ENCODE measurements at places on chromosomes 7 and 10.

GRCh38 chr10:127920306-127921074 lies 13.6 kb downstream of the PTPRE start:
- DNase-seq = no peak

- DNase-seq = no peak
These were observed 59.7 kb downstream of the NRF1 start for GRCh38 chr7:129671266-129671665.

DNA sequence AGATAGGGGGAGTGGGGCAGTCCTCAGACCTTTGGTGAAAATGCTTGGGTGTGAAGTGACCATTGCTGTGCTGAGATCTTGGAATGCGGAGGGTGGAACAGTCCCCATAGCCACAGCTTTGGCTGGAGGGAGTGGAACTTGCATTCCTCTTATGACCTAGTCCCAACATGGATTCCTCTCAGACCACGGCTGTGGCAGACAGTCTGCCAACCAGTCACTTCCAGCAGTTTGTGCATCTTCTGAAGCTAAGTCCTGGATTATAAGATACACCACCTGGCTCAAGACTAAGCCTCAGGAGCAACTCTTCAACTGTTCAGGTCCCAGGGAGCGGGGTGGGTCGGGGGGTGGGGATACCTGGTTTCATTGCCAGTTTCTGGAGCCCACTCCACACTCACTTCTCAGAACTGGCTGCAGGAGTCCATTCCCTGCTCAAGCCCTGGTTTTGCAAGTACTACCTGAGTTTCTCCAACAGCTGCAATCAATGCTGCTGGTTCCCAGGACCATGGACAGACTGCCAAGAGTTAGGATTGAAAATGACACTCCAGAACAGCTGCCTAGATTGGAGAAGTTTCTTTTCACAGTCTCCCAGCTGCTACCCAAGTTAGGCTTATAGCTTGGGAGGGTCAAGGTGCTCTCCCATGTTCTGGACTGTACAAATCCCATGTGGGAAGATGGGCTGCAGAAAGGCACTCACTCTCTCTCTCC lies 29.1 kb upstream of the DGKB start:
- no peak for DNase-seq

GRCh38 chr10:1735562-1735961 lies 1.8 kb downstream of the ADARB2 start:
- no peak for DNase-seq

DNA sequence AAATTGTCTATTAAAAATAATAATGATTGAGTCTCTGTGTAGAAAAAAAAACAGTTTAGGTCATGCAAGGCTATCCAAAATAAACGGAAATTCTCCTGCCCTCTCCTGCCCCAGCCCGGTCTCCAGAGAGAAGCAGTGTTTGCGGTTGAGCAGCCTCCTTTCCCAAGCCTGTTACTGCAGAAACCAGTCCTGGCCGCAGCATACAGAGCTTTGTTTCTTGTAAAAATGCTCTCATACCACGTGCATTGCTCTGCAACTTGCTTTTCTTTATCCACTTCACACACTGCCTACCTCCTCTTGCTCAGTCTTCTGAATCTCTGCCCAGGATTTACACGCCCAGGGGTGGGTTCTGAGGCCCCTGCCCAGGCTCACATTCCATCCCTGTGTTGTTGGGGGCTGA lies 34.4 kb upstream of the CUL1 start:
- no peak for DNase-seq

- DNase-seq = no peak
These were observed 88.0 kb downstream of the TMEM178B start for GRCh38 chr7:141161550-141162535.

- no peak for DNase-seq
These were observed 162.9 kb downstream of the GRK5 start for GRCh38 chr10:119370111-119370741.

DNA sequence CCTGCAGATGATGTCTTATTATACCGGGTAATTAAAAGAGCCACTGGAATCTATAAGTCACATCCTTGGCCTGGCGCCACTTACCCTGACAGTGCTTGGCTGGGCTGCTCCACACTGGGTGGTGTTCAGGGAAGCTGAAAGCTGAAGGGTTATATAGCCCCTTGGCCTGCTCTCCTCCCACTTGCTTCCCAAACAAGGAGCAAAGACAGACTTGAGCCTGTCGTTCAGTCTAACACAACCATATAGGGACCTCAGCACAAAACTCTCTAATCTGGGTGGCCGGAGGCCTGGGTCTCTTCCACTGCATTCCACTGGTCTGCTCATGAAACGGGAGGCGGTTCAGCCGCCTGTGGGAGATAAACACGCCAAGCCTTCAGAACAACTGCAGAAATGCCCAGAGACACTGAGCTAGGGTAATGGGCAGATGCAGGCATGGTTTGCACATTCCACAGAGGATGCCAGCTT lies at the start of gene ACTA2:
Gene ACTA2 (minus strand): TSS at position 127 of the 465 bp plus-strand sequence. CDS start 3,843 bp downstream, outside the sequence.
- no peak for DNase-seq

GRCh38 chr7:17802056-17802455 lies 138.2 kb downstream of the SNX13 start:
- no peak for DNase-seq

GRCh38 chr7:79090543-79090942 lies 362.9 kb downstream of the MAGI2 start:
- DNase-seq = no peak

DNA sequence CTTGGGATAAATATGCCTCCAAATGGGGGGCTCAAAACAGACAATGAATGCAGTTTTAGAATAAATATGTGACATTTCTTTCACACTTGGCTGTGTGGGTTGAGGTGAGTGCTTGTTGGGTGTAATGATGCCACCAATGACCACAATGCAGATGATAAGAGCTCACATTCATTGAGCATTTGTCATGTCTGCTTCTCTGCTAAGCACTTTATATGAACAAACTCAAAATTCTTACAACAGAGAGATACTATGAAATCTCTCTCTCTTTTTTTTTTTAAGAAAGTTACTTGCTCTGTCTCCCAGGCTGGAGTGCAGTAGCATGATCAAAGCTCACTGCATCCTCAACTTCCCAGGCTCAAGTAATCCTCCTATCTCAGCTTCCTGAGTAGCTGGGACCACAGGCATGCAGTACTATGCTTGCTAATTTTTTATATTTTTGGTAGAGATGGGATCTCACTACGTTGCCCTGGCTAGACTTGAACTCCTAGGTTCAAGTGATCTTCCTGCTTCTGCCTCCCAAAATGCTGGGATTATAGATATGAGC lies 185.4 kb downstream of the JCAD start:
- DNase-seq = no peak

DNA sequence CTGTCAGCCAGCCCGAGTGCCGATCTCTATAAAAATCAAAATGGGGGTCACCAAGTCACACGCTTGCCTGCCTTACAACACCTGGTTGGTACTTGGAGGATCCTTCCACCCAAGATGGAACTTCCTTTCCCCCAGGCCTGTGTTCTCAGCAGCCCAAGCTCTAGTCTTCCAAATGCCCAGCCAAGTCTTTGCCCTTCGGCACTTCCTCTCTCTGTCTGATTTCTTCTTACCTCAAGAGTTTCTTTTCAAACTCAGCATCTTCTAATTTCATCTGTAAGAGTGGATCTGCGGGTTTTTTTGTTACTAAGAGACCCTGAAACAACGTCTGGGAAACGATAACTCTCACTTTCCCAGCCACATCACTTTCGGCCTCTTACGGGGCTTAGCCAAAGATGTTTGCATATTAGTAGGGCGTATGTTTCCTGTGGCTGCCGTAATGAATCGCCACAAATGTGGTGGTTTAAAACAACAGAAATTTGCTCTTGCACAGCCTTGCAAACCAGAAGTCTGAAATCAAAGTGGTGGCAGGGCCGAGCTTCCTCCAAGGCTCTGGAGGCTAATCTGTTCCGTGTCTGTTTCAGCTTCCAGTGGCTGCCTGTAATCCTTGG lies 219.9 kb downstream of the TCF7L2 start:
- no peak for DNase-seq

- DNase-seq = no peak
These were observed 449.4 kb downstream of the PTPRN2 start for GRCh38 chr7:158138329-158138597.

DNA sequence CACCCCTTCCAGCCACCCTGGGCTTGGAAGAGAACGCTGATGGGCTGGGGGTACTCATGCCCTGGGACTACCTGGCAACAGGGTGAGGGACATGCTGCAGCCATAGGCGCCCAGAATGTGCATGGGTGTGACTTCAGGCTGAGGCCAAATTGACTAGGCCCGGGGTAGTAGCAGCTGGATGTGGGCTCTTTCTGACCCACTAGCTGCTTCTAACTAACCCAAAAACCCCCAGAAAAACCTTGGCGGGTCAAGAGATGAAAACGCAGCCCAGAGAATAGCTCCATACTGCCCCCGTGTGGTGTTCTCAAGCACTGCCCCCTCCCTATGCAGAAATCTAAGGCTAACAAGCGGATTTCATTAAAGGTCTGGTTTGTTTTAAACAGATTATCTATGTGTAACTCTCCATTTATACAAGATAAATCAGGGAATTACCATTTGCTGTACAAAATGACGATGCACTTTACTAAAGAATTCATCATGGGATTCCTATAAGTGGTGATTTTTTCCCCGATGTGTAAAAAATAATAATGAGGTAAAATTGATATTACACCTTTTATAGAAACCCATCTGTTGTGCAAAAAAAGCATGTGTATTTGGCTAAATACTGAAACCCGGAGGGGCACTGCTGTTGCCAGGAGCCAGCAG lies 4.2 kb downstream of the SMARCD3 start:
- DNase-seq = no peak

DNA sequence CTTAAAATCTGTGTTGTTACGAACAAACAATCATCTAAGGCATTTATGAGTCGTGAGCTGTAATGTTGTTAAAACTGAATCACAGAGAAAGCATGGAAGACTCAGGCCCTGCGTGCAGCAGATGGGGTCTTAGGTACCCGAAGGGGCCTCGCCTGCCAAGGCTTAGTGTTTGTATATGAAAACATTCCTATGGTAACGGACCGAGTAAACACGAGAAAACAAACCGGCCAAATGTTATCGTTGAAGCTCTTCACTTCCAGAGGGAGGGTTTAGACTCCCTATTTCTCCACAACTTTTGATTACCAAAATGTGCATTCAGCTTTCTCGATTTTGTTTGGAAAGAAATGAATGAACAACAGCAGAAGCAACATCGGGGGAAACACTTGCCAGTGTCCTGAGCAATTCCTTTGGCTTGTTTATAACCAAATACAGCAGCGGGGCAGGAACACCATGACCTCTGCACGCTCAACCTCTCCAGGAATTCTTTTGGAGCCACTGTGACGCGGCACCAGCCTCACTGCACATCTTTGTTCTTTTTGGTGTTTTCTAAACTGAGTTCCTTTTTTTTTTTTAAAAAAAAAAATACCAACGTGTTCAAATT lies 121.6 kb upstream of the KLF6 start:
- no peak for DNase-seq

DNA sequence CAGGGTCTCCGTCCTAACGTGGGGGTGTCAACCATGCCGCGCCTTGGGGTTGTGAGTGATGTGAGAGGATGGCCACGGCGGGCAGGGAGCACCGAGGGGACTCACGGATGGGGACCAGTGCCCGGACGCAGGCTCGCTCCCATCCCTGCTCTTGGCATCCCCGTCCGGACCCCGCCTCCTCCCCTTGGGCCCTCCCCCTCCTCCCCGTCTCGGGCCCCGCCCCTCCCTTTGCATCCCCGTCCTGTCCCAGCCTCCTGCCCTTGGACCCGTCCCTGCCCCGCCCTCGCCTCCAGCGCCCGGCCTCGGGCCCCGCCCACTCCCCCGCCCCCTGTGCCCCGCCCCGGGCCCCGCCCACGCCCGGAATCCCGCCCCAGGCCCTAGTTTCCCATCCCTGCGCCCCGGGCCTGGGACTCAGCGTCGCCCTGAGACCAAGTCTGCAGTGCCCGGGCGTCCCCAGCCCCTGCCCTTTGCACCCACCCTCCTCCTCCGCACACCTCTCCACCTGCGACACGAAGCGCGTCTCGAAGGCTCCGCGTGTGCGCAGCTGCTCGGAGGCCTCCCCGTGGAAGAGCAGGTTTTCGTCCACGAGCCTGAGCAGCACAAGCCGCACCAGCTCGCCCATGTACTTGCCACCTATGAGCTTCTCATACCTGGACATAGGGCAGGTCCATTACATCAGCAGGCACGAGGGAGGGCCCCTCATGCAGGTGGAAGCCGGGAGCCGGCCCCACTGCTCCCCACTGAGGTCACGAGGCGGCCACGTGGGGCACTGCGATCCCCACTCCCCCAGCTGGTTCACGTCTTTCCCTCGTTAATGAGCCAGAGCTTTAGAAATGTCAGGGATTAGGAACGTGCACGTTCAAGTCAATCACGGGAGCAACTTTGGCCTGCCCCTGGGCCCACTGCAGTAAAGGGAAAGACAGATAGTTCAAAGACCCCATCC lies 5.1 kb upstream of the MYL7 start:
- peak; percentile 22 for DNase-seq

GRCh38 chr7:48090095-48090805 lies 1.2 kb downstream of the UPP1 start:
- DNase-seq = no peak

- DNase-seq = no peak
These were observed 273.6 kb upstream of the PODXL start for GRCh38 chr7:131829947-131830558.

- DNase-seq = no peak
These were observed 291.4 kb downstream of the PTPRN2 start for GRCh38 chr7:158295966-158296797.

DNA sequence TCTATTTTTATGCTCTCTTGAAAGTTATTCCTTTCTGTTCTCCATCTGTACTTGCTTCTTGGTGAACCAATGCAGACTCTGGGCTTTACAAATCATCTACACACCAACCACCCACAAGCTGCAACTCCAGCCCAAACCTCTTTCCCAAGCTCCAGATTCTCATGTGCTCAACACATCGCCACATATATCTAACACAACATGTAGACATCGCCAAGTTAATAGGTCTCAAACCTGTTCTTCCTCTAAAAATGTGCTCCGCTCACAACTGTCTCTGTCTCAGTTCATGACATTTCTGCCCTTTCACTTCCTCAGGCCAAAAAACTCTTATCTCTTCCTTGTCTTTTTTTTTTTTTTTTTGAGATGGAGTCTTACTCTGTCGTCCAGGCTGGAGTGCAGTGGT lies 95.7 kb upstream of the EEPD1 start:
- no peak for DNase-seq

GRCh38 chr10:63666836-63667383 lies 145.7 kb downstream of the REEP3 start:
- DNase-seq = no peak

DNA sequence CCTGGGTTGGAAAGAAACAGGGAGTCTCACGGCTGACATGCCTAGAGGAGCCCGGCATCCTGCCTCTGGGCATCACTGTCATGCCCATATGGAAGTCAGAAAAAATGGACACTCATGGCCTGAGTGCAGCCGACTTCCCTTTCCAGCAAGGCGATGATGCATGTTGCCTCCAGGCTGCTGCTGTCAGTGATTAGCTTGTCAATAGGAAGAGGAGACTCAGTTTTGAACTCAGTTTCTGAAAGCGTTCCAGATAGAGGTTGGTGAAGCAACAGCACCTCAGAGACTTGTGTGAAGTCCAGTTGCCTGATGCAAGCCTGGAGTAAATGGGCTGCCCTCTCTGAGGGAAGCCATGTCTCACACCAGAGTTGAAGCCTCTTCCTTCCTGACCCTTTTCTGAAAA lies 148.4 kb downstream of the TPST1 start:
- DNase-seq = no peak

DNA sequence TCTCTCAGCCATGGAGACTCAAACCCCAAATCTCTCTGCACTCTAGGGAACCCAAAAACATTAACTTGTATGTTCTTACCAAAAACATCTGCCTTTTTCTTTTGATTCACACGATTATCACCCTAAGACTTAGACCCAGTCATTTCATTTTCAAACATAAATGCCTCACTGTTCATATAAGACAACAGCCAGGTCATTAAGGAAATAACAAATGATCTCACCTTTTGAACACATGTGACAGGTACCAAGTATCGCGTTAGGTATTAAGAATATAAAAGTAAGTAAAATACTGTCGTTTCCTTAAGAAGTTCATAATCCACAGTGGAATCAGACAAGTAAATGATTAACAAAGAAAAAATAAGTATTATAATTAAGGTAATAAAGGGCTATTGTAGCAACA lies 8.8 kb downstream of the TM9SF3 start:
- DNase-seq = no peak

All from stimulated activated CD8-positive, alpha-beta memory T cell treated with anti-CD3 and anti-CD28 coated beads, Interleukin-7, amount 100 ng/mL, for 1 hour (primary cell).